Diencephalon (tissue), 1 donor: ENCODE measurements at places on chromosomes 11 and 22. TPM values are rescaled to one million over a fixed set of nuclear protein-coding genes. Genes with fewer than 3 reads are reported as not detected.

Gene OR52H1
- 0.69 TPM for total RNA-seq

Gene LAMTOR1
- 60.0 TPM for total RNA-seq

Gene SGSM1
- 17.3 TPM for total RNA-seq

Gene TH
- 8.5 TPM for total RNA-seq

Gene NLRP14
- total RNA-seq, result 0.92 TPM

Gene PLEKHB1
- total RNA-seq, result 29.5 TPM

Gene ATL3
- total RNA-seq, result 30.9 TPM

Gene MICAL2
- total RNA-seq, result 13.1 TPM

Gene MMP12
- total RNA-seq, result not detected

Gene ARHGAP20
- 27.2 TPM for total RNA-seq

Gene KCNK4
- total RNA-seq, result 7.2 TPM

Gene DCHS1
- 48.4 TPM for total RNA-seq

Gene APOBEC3B
- not detected for total RNA-seq

Gene SEPTIN3
- 180 TPM for total RNA-seq

Gene SYCE3
- not detected for total RNA-seq

Gene PTPRCAP
- total RNA-seq, result not detected

Gene B3GAT3
- total RNA-seq, result 23.5 TPM

Gene OPCML
- total RNA-seq, result 72.9 TPM

Gene MIAT
- total RNA-seq, result 125 TPM

Gene TRIM49D2
- total RNA-seq, result not detected
